Naive thymus-derived CD8-positive, alpha-beta T cell (primary cell): ENCODE measurements at places on chromosomes 5 and 9.

DNA sequence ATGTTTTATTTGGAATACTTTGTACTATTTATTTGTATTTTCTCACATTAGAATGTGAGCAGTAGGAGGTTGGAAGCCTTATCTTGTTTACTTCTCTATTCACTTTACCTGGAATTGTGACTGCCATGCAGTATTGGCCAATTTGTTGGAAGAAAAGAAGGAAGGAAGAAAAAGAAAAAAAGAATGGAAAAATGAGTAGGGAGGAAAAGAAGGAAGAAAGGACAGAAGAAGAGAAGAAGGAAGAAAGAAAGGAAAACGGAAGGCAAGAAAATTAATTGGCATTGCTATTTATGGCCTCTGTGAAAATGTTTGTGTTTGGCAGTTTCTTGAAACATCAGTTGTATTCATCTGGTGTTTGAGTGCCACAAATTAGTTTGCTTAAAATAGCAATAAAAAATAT, 575.2 kb upstream of the ZNF608 start:
- no peak for DNase-seq

- no peak for DNase-seq
These were observed 10.4 kb downstream of the CXXC5 start for GRCh38 chr5:139658501-139658927.

DNA sequence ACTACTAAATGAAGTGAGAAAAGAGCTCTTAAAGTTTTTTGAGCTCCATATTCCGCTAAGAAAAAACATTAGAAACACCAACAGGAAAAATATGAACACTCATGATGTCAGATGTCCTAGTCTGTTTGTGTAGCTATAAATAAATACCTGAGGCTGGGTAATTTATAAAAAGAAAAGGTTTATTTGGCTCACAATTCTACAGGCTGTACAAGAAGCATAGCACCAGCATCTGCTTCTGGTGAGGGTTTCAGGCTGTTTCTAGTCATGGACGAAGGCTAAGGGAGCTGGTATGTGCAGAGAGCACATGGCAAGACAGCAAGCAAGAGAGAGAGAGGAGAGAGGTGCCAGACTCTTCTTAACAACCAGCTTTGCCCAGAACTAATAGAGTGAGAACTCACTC, 186.2 kb downstream of the PLK2 start:
- no peak for DNase-seq

GRCh38 chr5:112434641-112435040, 15.6 kb upstream of the EPB41L4A start:
- no peak for DNase-seq

DNA sequence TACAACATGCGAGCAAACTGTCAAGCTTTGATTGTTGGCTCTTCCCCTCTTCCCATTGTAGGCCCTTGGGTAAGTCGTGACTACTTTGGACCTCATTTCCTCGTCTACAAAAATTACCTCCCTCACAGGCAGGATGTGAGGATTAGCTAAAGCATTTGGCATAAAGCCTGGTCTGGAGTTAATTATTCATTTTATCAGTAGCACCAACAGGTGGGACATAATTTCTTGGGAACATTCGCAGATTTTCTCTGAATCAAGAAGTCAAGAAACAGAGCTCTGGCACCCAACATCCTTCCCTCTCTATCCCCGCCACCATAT, 39.9 kb upstream of the SEMA6A start:
- no peak for DNase-seq

DNA sequence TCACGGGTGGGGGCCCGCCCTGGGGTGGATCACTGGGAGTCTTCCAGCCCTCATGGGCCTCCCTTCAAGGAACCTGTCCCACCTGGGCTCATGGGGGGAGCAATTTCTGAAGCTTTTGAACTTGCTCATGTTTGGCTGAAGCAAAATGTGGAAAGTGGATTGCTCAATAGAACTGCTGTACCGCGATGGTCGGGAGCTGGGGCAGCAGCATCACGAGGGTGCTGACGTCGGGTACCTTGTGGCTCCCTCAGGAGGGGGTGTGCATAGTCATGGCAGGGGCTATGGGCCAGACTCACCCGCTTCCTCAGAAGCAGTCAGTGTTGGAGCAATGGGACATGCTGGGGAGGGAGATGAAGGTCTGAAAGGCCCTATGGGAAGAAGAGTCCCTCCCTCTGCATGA, 57.9 kb downstream of the PRRT1B start:
- DNase-seq = no peak

DNA sequence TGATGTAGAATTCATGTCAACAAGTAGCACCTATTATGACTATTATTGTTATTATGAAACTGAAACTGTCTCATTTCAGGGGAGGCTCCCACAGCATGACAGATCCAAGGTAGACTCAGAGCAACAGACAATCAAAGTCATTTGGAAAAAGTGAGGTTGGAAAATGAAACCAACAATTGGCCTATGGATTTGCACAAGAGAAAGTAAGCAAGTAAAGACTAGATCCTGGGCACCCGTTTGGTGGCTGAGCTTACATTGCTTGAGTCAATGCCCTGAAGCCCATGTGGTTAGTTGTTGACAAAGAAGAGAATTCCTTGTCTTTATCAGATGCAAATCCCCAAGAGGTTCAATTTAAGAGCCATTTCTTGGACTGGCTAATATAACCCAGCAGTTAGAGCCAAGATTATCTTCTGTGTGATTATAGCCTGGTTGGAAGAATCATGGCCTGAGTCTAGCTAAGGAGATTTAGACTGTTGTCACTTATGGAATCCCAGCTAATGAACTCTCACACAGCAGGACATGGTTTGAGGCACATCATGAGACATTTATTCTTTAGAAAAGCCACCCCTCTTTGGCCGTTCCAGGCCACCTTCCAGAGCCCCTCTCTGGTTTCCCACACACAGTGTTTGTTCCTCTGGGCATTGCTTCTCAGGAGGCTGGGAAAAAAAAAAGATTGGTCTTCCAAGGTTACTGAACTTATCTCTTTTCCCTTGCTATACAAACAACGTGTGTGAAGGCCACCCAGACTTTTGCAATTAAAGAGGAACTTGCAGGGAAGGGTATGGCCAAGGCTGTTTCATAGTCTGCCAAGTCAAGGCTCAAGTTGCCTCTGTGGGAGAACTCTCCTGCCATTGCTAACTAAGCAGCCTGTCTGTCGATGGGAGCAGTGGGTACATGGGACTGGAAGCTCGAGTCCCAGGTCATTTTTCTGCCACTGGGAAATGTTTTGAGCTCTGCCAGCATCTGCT, 399.5 kb downstream of the ENC1 start:
- no peak for DNase-seq

DNA sequence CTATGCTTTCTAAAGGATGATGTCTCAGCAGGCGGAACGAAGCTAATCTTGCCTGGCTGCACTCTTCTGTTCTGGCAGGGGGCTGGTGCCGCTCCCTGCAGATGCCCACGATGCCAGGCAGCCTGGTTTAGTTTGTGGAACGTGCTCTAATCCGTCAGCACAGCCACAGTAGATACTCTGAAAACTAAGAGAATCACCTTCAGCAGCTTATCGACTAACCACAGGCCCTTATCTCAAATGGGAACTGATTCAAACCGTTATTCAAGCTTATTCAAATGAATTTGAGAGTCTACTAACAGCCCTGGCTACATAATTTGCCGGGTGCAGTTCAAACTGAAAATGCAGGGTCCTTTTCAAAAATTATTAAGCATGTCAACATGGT, 246.6 kb upstream of the ANKRD55 start:
- no peak for DNase-seq

DNA sequence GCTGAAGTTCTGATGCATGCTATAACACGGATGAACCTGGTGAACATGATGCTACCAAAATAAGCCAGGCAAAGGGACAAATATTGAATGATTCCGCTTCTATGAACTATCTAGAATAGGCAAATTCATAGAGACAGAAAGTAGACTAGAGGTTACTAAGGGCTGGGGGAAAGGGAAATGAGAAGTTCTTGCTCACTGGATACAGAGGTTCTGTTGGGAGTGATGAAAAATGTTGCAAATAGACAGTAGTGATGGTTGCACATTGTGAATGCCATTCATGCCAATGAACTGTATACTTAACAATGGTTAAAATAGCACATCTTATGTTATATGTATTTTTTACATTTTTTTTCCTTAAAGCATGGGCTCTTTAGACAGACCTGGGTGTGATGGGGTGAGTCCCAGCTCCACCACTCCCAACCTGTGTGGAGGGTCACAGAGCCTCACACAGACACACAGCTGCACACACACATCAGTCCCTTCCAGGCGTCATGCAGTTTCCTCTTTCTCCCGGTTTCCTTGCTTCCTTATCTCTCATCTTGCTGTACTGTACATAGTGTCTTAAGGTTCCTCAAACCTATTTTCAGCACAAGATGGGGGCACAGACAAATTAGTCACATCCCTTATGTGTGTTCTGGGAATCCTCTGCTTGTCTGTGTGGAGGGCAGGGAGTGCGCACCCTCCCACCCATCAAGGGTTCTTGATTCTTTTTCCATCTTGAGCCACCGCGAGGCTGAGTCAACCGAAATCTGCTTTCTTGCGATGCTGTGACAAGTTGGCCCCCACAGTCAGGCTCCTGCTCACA, 192.9 kb downstream of the CRB2 start:
- no peak for DNase-seq

DNA sequence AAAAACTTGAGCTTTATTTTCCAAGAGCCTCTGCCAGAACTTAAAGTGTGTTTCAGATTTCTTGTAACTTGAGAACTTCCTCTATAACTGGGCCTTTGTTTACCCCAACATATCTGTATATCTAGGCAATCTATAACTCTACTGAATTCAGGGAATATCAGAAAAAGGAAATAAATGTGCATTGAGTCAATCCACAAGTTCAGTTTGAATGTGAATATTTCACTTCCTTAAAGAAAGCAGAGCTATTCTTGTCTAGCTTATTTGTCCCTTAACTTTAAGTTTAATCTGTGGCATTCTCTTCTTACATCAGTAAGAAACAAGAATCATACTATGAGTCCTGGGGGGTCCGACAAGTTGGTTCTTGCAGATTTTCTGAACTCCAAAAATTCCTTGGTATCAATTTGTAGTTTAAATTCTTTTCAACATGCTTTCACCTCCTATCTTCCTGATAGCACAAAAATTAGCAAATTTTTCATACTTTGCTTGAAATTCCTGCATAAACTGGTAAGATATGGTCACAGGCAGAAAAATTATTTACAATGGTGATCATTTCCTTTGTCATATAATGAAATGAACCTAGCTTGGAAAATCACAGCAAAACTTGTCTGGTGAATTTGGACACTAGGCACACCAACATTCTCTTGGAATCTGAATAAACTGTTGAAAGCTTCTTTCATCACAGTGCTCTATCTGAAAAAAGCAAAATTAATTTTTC, 19.8 kb upstream of the ITGA1 start:
- DNase-seq = no peak

- no peak for DNase-seq
These were observed 933.4 kb upstream of the PTPRD start for GRCh38 chr9:11546231-11546630.

DNA sequence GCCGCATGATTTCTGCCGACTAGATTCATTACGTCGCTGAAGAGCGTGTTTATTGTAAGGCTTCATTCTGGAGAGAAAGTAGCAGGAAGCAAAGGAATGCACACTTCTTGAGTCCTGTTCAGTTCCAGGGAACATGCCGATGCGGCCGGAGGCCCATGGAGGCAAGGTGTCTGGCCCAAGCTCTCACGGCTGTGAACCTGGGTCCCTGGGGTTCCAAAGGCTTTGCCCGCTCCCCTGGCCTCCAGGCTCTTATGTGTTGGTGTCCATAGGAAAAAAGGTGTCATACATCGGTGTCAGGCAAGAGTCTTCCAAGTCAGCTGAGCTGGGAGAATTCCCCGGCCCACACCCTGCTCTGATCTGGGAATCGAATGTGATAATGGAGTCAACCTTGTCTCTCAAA, 64.7 kb downstream of the WWC1 start:
- no peak for DNase-seq

DNA sequence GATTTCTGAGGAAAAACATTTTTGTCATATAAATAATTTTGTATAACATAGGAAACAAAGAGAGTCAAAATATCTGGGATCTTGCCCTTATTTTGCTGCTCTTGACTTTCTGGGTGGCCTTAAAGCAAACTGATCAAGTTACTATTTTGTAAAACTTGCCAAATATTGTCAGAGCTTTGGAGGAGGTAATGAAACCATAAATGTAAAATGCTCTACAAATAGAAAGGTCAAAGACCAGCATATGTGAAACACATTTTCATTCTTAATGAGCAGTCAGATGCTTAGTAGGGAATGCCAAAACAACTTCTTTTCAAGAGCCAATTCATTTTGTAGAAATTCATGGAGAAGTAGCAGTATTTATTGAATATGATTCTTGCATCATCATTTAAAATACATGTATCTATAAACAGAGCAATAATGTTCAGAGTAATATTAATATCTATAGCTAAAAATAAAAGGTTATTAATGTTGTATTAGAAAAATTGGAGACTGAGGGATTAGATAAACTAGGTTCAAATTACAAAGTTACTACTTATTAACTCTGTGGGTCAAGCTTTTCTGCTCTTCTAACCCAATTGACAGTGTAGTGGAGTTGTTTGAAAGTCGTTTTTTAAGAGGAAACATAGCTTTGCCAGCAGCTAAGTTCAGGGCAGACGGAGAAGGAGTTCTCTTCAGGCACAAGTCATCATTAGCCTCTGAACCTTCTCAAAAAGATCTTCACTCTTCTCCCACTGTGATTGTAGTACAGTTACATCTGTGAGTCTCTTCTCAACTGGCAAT, 2053.1 kb downstream of the EFNA5 start:
- no peak for DNase-seq

- no peak for DNase-seq
These were observed 277.4 kb downstream of the GABRB2 start for GRCh38 chr5:161269125-161269524.

DNA sequence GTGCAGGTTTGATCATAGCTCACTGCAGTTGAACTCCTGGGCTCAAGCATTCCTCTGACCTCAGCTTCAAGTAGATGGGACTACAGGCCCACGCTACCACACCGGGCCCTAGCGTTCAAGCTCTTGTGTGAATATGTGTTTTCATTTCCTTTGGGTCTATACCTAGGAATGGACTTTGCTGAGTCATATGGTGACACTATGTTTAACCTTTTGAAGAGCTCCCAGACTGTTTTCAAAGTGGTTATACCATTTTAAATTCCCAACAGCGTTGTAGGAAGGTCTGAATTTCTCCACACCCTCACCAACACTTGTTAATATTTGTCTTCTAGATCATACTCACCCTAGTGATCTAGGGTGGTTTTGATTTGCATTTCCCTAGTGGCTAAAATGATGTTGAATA, 33.5 kb downstream of the FAF2 start:
- no peak for DNase-seq
